ENCODE measurements at places on chromosomes 11 and 22.

DNA sequence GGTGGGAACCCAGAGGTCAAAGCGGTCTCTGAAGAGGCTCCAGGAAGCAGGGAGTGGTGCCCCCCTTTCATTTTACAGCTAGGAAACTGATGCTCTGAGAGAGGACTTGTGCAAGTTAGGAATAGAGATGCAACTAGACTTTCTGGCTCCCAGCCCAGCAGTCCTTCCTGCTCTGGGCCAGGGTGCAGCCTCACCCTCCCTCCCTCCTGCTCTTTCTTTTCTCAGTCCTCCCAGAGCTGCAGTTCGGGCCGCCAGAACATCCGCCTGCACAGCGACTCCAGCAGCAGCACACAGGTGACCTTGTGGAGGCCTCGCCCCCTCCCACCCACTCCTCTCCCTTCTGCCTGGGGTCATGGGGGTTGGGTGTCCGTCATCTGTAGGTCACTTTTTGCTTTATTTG, 51.5 kb downstream of the LHFPL7 start:
- DNase-seq: no peak

DNA sequence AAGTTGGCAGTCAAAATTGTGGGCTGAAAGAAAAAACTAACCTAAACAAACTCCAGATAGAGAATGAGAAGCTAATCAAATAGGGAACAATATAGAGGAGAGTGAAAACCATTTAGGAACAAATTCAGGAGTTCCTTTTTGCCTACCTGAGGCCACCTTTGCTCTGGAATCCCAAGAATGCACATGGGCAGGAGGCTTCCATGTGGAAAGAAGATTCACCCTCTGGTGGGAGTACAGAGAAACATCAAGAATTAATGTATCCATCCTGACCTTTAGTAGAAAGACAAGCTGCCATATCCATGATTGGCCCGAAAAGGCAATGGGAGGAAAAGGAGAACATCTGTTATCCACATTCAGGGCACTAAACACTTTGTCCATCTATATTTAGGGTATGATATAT, 35.0 kb upstream of the MRGPRX1 start:
- no peak for DNase-seq

GRCh38 chr22:26817926-26818325, 160.5 kb downstream of the MIAT start:
- no peak for DNase-seq

DNA sequence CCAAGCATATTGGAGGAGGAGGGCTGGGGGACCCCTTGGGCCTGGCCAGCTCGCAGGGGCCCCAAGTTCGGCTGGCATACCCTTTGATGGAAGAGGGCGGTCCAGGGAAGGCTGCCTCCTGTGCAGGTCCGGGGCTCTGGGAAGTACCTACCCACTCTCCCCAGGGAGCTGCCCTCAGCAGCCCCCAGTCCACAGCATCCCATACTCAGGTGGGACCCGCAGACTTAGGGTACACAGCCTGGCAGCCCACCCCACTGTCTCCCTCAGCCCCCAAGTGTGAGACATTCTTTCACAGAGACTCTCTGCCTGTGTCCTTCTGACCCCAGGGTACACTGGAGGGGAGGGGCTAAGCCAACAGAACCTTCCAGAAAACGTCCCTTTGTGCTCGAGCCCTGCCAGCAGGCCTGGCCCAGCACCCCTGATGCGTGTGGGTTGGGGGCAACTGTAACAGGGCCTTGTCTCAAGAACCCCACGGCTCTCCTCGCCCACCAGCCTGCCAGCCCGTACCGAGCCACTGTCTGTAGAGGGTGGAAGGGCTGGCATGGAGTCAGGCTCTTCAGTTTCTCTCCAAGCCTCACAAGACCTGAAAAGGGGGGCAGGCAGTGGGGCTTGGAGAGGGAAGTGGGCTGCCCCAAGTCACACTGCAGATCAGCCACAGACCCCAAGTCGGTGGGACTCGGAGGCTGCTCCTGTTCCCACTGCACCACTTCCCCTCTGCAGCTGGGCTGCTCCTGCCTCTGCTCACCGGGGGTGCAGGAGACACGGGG, 7.0 kb upstream of the TNFRSF13C start:
- no peak for DNase-seq

GRCh38 chr11:21604564-21604963, 588.3 kb upstream of the ANO5 start:
- no peak for DNase-seq
